ENCODE measurements at places on chromosomes 2 and 18.

DNA sequence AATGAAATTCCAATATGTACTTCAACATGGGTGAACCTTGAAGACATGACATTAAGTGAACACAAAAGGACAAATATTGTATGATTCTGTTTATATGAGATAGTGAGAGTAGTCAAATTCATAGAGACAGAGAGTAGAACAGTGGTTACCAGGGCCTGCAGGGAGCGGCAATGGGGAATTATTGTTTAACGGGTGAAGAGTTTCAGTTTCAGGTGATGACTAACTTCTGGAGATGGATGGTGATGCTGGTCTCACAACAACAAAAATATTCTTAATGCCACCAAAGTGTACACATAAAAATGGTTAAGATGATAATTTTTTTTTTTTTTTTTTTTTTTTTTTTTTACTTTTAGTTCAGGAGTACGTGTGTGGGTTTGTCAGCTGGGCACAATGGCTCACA is 109.4 kb upstream of the TMEM200C start:
- no peak for DNase-seq

DNA sequence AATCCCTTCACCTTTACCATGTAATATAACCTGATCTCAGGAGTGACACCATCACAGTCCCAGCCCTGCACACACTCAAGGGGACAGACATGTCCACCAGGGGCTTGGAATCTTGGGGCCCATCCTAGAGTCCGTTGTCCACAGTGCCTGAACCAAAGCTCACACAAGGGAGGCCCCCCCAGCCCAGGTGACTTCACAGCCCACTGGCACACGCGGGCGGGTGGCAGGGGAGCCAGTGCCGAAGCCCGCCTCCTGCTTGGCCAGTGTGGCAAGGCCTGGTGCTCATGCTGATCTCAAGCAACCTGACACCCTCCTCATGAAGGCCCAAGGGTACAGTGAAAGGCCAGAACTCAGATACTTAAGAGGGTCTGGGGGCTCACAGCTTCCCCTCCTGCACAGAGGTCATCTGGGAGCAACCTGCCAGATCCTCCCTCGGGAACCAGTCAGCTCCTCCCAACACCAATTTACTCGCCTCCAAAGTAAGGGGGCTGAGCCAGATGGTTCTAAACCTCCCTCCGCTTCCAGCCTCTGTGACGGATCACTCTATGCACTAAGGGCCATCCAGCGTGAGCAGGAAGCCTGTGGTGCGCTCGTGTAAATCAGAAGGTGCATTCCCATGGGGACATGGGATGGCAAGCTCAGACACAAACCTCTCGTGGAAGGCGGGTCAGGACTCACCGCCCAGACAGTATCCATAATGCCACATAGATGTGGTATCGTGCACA is 3.2 kb upstream of the RAB17 start:
- DNase-seq: no peak

DNA sequence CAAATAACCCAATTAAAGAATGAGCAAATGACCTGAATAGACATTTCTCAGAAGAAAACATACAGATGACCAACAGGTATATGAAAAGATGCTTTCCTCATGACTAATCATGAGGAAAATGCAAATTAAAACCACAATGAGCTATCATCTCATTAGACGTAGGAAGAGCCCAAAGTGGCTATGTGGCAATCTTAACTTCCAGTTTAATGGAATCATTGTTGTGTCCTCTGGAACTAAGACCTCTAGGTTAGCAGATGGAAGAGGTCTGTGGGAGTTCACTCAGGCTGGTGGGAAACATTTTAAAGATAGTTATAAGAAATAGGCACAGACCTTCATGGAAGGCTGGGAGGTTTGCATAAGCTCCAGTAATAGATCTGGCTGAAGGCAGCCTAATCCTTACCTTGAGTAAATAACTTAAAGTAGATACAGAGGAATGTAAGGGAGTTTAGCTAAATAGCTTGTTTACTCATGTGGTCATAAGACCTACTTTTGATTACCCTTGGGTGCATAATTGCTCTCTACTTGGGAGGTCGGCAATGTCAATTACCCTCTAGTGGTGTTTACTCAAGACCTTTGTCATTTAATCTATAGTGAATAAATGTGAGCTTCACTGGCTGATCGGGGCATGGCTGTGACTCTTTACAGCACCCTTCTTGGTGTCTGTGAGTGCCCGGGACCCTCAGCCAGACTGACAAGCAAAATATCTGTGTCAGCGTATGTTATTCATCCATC is 119.0 kb downstream of the GULP1 start:
- no peak for DNase-seq

DNA sequence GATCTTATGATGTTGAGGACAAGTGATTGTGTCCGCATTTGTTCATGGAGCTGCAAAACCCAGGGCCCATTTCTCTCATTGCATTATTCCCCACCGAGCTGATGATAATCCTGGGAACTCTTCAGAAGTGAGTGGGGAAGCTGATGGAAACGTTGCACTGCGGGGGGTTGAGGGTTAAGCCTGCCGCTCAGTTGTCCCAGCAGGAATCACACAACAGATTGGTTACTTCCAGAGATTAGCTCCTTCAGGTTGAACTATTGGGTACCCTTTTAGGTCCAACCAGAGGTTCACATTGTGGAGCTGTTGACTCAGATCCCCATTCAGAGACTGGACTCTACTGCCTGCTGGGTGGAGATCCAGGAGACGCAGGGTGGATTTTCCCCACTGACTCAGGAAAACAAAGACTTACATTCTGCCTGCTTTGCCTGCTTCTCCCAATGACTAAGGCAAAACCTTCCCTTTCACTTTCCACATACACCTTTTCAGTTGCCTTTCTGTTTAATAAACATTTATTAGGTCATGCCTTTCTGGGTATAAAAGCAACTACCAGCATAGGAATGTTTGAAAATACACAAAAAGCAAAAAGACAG is 286.4 kb downstream of the TXNL1 start:
- no peak for DNase-seq

- no peak for DNase-seq
Measured at GRCh38 chr18:58532298-58532697, 96.6 kb downstream of the ALPK2 start.

GRCh38 chr2:10914272-10914693 is 2.5 kb downstream of the KCNF1 start:
- DNase-seq: no peak

DNA sequence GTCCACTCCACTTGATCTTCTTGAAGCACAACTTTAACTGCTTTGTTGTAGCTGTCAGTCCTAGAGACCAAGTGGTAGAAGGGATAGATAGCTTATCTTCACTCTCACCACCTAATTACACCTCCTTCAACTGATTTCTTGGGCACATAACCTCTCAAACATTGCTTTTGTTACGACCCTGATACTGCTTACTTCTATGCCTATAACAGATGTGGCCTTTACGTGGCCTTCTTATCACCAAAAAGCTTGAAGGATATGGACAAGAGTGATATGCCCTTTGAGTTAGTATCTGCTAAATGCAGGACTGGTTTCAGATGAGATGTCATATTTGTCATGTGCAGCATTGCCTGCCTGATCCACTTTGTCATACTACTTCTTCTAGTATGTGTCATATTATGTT is 847.2 kb downstream of the TDRD15 start:
- DNase-seq: no peak

DNA sequence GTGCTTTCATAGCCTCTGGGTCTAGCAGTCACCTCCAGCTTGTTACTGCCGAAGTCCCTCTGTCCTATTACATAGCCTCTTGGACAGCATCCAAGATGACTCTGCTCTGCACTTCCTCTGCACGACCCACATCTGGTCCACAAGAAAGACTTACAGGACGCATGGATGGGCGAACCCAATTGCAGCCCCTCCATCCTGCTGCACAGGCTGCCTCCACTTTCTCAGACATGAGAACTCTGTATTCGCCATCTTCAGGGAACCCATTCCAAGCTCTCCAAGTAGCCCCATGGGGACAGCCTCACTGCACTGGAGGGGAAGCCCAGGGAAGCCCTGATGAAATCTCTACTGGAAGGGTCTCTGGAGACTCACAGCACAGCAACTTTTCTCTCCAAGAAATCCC is 172.1 kb downstream of the GFPT1 start:
- no peak for DNase-seq

DNA sequence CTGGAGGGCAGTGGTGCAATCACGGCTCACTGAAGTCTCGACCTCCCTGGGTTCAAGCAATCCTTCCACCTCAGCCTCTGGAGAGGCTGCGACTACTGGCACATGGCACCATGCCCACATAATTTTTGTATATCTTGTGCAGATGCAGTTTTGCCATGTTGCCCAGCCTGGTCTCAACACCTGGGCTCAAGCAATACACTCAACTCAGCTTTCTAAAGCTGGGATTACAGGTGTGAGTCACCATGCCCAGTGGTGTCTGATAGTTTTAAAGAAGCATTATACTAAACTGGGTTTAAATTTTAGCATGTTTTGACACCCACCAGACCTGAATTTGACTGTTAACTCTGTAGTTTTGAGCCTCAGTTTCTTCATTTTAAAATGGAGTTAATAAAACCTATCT is 109.4 kb upstream of the SLC38A11 start:
- no peak for DNase-seq

- no peak for DNase-seq
Measured at GRCh38 chr18:23924813-23925212, 89.7 kb upstream of the TTC39C start.

GRCh38 chr2:44211183-44211582 is 42.5 kb downstream of the PPM1B start:
- DNase-seq: no peak

All from stimulated activated CD8-positive, alpha-beta memory T cell treated with anti-CD3 and anti-CD28 coated beads, Interleukin-7, amount 100 ng/mL, for 1 hour (primary cell).